ENCODE measurements at places on chromosomes 7 and 10.

DNA sequence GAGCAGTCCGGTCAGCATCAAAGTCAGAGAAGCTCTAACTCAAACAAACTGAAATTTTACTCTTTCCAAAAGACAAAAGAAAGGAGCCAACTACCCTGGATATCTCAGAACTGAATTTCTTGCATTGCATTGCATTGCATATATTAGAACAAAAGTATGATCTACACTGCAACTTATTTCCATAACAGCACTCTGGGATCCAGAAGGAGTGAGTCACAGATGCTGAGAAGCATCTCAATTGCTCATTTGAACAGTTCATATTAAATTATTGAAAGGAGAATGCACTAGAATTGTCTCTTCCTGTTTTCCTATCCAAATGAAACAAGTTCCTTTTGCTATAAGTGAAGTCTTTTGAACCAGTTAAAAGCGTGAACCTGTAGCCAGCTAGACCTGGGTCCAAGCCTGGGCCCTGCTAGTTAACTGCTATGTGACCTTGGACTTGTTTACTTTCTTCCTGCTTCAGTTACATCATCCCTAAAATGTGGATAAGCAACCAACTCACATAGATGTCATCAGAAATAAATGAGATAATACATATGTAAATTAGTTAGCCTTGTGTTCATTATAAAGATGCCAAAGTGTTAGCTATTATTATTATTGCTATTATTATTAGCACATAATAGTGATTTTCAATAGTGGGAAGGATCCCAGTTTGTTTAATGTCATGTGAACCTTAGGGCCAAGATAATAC is 184.1 kb downstream of the CREB5 start:
- DNase-seq, result peak; percentile 30

- DNase-seq, result no peak
These were observed 265.2 kb downstream of the SNX13 start for GRCh38 chr7:17674943-17675608.

- peak; percentile 59 for DNase-seq
These were observed 706 bp downstream of the BUB3 start for GRCh38 chr10:123154711-123155505.

GRCh38 chr7:116779931-116780330 is 82.5 kb upstream of the CAPZA2 start:
- peak; percentile 21 for DNase-seq

DNA sequence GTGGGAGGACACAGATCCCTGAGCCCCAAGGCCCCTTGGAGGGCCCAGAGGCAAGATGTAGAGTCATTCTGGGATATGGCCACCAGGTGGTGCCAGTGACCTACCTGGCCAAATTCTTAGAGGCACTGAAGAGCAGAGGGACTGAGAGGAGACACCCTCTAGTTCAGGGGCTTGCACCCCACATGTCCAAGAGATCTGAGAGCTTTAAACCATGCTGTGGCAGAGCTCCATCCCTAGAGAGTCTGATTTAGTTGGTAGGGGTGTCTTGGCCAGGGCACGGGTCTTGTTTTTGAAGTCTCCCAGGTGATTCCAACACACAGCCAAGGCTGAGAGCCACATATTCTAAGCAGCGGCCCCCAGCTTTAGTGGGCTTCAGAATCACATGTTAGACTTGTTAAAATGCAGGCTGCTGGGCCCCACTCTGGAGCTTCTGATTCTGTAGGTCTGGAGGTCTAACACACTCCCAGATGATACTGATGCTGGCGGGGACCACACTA is 52.5 kb downstream of the PRF1 start:
- DNase-seq, result peak; percentile 65

DNA sequence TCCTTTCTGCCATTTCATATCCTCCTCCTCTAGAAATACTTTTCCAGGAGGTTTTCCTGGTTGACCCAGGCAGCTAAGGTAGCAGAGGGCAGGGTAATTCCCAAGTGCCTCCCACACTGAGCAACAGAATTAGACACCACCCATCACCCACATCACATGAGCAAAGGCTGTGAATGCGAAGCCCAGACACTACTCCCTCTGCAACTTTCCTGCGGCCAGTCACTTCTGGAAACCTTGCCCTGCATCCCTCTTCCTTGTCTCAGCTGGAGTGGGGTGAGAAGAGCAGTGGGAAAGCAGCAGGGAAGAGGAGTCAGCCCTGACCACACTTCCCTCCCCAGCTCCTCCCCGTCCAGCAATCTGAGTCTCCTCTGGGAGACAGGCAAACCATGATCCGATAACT is 15.2 kb downstream of the TMEM176B start:
- DNase-seq, result no peak

- no peak for DNase-seq
These were observed 16.0 kb downstream of the BMPER start for GRCh38 chr7:33921216-33921938.

DNA sequence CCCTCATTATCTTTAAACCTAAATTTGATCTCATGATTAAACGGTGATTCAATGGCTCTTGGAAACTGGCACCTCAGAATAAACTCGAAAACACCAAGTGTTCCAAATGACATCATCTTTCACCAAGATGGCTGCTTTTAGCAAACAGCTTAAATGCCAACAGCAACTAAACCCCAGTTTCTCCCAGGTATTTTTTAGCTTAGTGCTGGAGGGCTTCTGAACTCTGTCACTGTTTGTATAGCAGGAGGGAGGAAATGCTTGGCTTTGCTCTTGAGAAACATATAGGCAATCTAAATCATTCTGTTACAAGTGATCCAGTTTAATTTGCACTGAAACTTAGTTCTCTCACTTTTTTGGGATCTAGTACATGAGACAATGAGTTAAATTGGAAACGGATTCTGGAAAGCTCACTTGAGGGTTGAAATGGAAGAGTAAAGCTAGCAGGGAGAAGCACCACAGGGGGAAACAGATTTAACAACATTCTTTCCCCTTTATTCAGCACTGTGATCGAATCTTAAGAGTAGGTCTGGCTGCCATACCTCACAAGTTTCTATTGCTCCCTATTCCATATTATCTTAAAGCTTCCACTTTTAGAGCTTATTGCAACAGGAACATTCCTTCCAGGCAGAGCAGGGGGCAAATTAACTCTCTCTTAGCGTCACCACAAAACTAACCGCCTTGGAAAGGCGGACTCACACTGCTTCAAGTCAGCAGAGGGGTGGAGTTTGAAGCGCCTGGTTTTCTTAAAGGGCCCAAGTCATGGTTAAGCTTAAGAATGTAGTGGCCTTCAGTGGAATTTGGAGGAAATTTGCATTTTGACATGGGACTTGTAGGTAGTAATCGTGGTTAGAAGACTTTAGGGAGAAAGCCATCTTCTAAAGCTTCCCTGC is 1.8 kb upstream of the CCDC6 start:
- DNase-seq, result peak; percentile 81

GRCh38 chr7:33091641-33092191 is 17.5 kb downstream of the RP9 start:
- DNase-seq, result no peak

- no peak for DNase-seq
These were observed 413.5 kb downstream of the DNAJB6 start for GRCh38 chr7:157750291-157750690.

DNA sequence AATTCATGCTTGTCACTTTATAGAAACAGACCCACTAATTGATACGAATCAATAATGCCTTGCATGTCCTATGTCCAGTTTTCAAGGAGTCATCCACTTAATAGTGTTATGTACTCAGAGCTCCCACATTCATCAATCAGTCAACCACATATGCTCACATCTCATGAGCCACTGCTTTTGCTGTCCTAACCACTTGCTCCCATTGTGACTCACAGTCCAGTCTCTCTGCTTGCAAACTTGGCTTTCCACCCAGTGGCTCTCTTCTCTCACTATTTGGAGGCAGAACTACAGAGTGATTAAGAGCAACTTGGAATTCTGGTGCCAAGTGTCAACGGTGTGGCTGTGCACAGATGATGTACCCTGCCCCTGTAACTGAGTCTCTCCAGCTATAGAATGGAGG is 166.0 kb downstream of the SNX13 start:
- peak; percentile 88 for DNase-seq

GRCh38 chr7:121531175-121532070 is 135.3 kb upstream of the FAM3C start:
- no peak for DNase-seq

GRCh38 chr7:95322854-95323253 is 1.5 kb downstream of the PON1 start:
- peak; percentile 33 for DNase-seq

- no peak for DNase-seq
These were observed 2.2 kb downstream of the PVRIG start for GRCh38 chr7:100221767-100222444.
